ENCODE measurements at places on chromosomes 2 and 18. TPM values are rescaled to one million over a fixed set of nuclear protein-coding genes. Genes with fewer than 3 reads are reported as not detected.

GKN2 gene
- not detected for polyA plus RNA-seq

ABCB11 gene
- polyA plus RNA-seq: 0.02 TPM

EFEMP1 gene
- 238 TPM for polyA plus RNA-seq

IDH1 gene
- 50.7 TPM for polyA plus RNA-seq

SOX11 gene
- polyA plus RNA-seq: not detected

SERPINB2 gene
- 1.4 TPM for polyA plus RNA-seq

IL36B gene
- not detected for polyA plus RNA-seq

FBXO15 gene
- 1.1 TPM for polyA plus RNA-seq

IL36A gene
- polyA plus RNA-seq: not detected

YPEL5 gene
- 91.2 TPM for polyA plus RNA-seq

LYG2 gene
- polyA plus RNA-seq: not detected

SNED1 gene
- polyA plus RNA-seq: 16.7 TPM

EPHA4 gene
- polyA plus RNA-seq: 24.9 TPM

DTNA gene
- 30.4 TPM for polyA plus RNA-seq

CYP27C1 gene
- 0.07 TPM for polyA plus RNA-seq

TMEM185B gene
- 22.6 TPM for polyA plus RNA-seq

IL36G gene
- polyA plus RNA-seq: not detected

CXCR4 gene
- polyA plus RNA-seq: 33.0 TPM

MC4R gene
- not detected for polyA plus RNA-seq

ZNF521 gene
- polyA plus RNA-seq: 26.1 TPM

MAPK4 gene
- polyA plus RNA-seq: 1.1 TPM

ALLC gene
- polyA plus RNA-seq: 1.2 TPM

CDK15 gene
- 4.8 TPM for polyA plus RNA-seq

TBR1 gene
- polyA plus RNA-seq: not detected

PRKAG3 gene
- polyA plus RNA-seq: not detected

CERKL gene
- polyA plus RNA-seq: 0.13 TPM

DAPL1 gene
- 8.3 TPM for polyA plus RNA-seq

CNTNAP5 gene
- polyA plus RNA-seq: not detected

PLGLB2 gene
- polyA plus RNA-seq: not detected

WDR54 gene
- 22.4 TPM for polyA plus RNA-seq

KIF5C gene
- polyA plus RNA-seq: 3.3 TPM

CXCR1 gene
- 0.04 TPM for polyA plus RNA-seq

IL1R2 gene
- polyA plus RNA-seq: 1.1 TPM

GPR45 gene
- polyA plus RNA-seq: not detected

MARCHF4 gene
- polyA plus RNA-seq: 0.10 TPM

AGAP1 gene
- polyA plus RNA-seq: 5.7 TPM

FAM161A gene
- 6.1 TPM for polyA plus RNA-seq

LHCGR gene
- 1.2 TPM for polyA plus RNA-seq

DSC1 gene
- not detected for polyA plus RNA-seq

SPEG gene
- polyA plus RNA-seq: 9.9 TPM

TUBB8B gene
- 2.9 TPM for polyA plus RNA-seq

VWA3B gene
- 0.82 TPM for polyA plus RNA-seq

PHOSPHO2 gene
- polyA plus RNA-seq: 3.6 TPM

ASXL3 gene
- 1.8 TPM for polyA plus RNA-seq

ACADL gene
- polyA plus RNA-seq: 4.5 TPM

KHK gene
- polyA plus RNA-seq: 3.9 TPM

Measured in ovary (tissue), 10 donors.